Hindlimb muscle (tissue), 1 donor: ENCODE measurements at places on chromosomes 3 and 15.

GRCh38 chr3:49872801-49873281 lies 3.1 kb upstream of the CAMKV start:
- DNase-seq: no peak

GRCh38 chr3:147925272-147925671 lies 516.1 kb downstream of the ZIC1 start:
- no peak for DNase-seq

DNA sequence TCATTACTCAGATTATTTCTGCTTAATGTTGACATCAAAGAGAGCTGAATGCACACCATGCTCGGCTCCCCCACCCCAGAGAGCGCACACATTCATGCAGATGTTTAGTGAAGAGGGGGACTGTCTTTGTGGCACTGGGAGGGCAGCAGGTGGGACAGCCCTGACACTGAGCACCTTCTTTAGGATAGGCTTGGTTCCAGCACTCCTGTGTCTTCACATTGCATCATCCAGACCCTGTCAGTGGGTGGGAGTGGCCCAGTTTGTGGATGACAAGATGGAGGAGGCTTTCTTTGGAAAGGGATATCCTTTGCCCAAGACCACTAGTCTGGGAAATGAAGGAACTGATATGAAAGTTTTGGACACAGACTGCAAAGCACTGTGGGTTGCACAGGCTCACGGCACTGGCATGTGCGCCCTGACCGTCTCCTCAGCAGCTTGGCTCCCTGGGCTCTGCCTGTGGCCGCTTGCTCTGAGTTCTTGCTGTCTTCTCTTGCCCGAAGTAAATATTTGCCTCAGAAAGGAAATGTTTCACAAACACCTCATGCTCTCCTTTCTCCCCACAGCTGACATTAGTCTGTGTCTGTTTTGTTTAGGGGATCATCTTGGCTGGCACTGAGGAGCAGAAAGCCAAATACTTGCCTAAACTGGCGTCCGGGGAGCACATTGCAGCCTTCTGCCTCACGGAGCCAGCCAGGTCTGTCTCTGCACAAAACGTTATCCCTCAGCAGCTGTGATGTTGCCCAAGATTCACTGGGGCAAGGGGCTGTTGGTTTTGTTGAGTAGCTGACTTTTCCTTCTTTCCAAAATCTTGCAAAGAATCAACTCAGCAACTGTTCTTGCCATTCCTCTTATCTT lies 16.6 kb downstream of the ACAD9 start:
- no peak for DNase-seq

DNA sequence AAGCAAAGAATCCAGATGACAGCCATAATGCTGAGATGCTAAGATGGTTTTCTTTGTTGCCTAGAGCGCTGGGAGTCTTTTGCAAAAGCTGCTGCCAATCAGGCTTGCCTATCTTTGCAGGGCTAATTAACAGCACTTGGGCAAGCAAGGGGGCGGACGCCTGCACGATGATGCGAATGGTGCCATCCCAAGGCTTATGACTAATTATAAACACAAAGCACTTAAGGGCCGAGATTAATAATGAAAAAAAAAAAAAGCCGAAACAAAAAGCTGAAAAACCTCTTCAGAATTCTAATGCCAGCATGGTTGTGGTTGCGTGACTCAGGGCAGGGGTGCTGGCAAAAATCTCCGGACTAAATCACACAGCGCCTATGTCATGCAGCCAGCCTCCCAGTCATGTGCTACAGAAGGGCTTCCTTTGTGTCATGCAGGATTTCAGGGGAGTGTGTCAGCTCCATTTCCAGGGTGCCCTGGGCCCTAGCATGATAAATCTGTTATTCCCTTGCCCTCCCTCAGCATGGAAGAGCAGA lies 185.0 kb upstream of the ANKRD28 start:
- no peak for DNase-seq

GRCh38 chr15:86735247-86736040 lies 655.8 kb downstream of the AGBL1 start:
- no peak for DNase-seq

- DNase-seq: no peak
These were observed 136.3 kb downstream of the TMCO5A start for GRCh38 chr15:38070778-38071177.

DNA sequence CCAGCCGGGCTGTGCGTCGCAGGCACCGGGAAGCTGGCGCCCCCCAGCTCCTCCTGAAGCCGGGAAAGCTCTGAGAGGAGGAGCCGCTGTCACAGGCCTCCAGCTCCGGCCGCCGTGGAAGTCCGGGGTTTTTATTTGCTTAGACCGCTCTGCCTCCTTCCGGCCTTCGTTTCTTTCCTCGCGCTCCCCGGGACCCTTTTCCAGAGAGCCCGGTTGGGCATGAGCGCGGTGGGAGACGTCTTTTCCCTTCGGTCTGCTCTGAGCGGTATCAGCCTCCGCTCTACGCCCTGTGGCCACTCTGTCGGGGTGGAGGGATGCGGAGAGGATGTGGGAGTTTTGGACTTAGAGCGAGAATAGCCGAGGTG lies 559 bp downstream of the SENP5 start:
- no peak for DNase-seq

GRCh38 chr3:143266511-143266910 lies 146.9 kb downstream of the CHST2 start:
- peak; percentile 67 for DNase-seq

DNA sequence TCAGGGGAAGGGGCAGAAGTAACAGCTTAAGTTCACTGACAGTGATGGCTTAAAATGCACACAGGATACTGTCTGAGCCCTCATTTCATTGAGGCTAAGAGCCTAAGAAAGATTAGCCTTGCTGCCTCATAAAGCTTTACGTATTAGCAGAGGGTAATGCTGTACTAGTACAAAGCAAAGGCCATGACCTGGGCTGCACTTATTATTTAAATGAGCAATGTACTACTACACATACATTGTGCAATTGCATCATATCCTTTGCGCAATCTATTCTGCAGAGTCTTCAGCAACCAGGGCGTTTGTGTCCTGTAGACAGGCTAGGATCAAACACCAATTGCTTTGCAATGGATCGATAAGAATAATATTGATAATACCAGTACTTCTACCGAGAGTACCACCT lies 221.8 kb downstream of the TPRG1 start:
- DNase-seq: no peak

DNA sequence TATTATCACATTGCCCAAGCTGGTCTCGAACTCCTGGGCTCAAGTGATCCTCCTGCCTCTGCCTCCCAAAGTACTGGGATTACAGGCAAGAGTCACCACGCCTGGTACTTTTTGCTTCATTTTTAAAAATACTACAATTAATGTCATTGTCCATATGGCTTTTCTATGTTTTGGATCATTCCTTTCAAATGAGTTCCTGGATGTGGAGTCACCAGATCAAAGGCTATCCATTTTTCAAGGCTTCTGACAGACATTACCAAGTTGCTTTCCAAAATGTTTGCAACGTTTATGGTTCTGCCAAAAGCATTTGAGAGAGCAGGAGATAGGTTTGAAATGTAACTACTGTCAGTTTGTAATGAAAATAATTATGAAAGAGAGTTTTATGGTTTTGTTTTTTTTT lies 34.2 kb upstream of the BCL2L10 start:
- DNase-seq: no peak

- DNase-seq: peak; percentile 38
These were observed 27.5 kb upstream of the MASP1 start for GRCh38 chr3:187318819-187319616.

- no peak for DNase-seq
These were observed 21.3 kb downstream of the KIF9 start for GRCh38 chr3:47261301-47261700.

GRCh38 chr15:77420610-77421369 lies at the start of gene HMG20A:
Gene HMG20A (plus strand): TSS chr15:77420888. CDS start chr15:77458408, 37,520 bp downstream.
- no peak for DNase-seq

- DNase-seq: no peak
These were observed 184.6 kb upstream of the TRIM42 start for GRCh38 chr3:140493271-140493670.

DNA sequence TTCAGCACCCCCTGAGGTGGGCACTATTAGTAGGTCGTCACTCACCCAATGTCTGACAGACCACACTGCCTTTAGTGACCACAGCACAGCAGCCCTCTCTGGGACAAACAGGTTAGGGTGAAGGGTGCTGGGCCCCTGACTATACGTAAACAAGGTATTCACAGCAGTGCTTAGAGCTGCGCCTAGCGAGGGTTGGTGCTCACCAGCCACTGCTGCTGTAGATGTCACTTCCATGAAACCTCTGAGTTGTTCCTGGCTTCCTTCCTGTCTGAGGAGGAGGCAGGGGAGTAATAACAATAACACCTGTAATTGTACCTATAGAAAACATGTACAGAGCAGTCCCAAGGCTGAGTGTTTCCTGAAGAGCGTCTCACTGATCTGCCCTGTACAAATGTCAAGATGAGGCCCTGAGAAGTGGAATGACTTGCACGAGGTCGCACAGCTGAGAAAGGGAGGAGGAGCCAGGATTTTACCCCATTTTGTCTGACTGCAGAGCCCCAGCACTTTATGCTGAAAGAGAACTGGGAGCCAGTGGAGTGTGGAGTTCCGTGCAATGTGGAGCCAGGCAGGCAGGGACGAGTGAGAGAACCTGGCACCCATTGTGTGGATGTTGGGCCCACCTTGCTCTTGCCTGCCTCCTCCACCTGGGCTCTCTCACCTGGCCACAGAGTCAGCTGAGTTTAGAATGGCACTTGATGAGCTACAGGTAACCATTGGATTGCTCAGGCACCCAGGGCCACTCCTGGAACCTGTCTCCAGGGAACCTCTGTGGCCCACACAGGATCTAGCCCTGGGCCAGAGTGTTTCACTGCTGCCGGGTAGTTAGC lies 93.8 kb downstream of the DNAJB8 start:
- DNase-seq: no peak

DNA sequence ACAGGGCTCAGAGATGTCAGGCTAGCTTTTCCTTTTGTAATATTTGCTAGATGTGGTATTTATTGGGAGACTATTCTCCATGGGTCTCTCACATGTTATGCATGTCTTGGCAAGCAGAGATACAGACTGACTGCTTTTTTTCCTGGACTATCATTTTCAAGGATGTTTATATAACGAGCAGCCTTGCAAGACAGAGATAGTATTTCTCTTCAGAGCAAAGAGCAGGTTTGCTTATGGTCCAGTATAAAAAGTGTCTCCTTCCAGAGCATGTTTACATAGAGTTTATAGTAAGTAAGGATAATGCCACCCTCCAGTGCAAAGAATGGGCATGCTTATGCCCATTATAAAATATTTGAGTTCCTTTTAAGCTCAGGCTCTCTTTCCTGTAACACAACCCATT lies 24.6 kb downstream of the GTF2E1 start:
- DNase-seq: no peak

DNA sequence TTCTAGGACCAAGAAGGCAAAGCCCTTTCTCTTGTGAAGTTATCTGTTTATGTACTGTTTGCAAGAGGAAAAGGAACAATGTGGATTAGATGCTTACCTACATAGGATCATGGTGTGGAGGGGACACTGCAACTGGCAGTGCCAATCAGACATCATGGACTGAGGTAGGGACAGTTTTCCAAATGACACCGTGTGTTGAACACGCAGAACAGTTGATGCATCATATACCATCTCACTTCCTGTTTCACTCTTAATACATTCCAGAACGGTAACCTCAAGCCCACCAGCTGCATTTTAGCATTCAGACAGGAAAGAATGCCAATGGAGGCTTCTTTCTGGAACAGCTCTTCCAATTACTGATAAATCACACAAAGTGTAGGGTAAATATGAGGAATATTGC lies 397.7 kb upstream of the LMCD1 start:
- DNase-seq: no peak

GRCh38 chr3:25040748-25041147 lies 387.3 kb upstream of the RARB start:
- DNase-seq: no peak

DNA sequence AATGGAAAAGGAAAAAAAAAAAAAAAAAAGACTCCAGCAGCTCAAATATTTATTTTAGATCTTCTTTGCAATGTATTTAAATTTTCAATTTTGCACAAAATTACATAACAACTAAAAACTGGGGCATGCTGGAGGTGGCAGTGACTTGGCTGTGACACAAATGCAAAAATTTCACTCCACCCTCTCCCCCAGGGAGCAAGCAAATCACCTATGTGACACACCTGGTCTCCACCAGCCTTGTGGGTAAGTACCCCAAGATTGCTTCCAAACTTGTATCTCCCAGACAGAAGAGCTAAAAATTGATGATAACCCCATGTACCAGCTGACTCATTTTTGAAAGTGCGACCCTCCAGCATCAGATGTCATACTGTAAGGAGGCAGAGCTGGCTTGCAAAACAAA lies 32.0 kb downstream of the UBE3A start:
- no peak for DNase-seq
